NCI-H2029 treated with DMSO at 0.1 percent for 48 hours (cell line): ENCODE measurements at places on chromosomes 2 and 18.

GRCh38 chr2:239898292-239898925 lies 126.7 kb downstream of the NDUFA10 start:
- DNase-seq, result no peak

GRCh38 chr18:68757126-68757525 lies 40.8 kb upstream of the CCDC102B start:
- DNase-seq, result no peak

DNA sequence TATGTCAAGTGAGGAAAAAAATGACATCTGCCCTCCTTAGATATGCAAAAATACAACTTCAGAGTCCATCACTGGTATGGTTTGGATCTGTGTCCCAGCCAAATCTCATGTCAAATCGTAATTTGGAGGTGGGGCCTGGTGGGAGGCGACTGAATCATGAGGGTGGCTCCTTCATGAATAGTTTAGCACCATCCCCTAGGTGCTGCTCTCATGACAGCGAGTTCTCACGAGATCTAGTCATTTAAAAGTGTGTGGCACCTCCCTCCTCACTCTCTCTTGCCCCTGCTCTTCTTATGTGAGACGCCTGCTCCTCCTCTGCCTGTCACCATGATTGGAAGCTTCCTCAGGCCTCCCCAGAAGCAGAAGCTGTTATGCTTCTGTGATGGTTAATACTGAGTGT lies 5.9 kb upstream of the PSMA8 start:
- no peak for DNase-seq

DNA sequence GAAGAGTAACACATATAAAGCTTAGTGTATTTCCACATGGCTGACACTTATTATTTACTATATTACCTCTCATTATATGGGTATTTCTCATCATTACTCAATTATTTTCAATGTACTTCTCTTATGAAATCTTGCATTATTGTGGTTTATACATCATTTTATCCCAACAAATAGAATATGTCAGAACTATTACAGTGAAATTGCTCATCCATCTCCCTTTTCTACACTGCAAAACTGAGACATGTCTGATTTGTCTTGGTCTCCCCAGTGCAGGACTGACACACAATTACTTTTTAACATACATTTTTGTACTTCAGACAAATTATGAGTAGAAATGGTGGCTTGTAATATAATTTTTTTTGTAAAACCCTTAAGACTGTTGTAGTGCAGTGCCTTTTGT lies 600.9 kb downstream of the PLCL1 start:
- no peak for DNase-seq

DNA sequence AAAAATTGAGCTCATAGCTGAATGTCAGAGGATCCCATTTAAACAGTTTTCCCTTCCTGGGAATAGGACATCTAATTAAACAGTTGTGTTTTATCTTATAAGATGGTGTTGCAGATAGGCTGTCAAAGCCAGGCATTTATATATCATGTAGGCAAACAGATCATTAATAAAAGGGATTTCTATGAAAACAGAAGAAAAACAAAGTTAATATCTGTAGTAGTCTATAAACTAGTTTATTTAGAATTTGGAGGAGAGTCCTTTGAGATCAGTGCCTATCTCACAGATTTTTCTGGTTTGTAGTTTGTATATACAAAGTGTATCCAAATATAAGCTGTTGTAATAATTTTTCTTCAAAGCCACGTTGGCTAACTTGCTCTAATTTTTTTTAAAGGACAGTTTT lies 1738.2 kb upstream of the PIK3C3 start:
- DNase-seq, result no peak

- no peak for DNase-seq
Observed at GRCh38 chr18:52567360-52567759, 227.4 kb downstream of the DCC start.

DNA sequence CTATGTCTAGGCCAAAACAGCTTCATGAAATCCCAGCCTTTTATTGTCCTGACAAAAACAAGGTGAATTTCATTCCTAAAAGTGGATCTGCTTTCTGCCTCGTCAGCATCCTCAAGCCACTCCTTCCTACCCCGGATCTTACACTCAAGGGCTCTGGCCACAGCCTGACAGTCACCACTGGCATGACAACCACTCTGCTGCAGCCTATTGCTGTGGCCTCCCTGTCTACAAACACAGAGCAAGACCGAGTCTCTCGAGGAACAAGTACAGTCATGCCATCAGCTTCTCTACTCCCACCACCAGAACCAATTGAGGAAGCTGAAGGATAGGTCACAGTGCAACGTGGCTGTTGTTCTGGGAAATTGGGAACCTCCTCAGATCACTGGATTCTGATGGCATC lies 106.1 kb downstream of the ICA1L start:
- no peak for DNase-seq

DNA sequence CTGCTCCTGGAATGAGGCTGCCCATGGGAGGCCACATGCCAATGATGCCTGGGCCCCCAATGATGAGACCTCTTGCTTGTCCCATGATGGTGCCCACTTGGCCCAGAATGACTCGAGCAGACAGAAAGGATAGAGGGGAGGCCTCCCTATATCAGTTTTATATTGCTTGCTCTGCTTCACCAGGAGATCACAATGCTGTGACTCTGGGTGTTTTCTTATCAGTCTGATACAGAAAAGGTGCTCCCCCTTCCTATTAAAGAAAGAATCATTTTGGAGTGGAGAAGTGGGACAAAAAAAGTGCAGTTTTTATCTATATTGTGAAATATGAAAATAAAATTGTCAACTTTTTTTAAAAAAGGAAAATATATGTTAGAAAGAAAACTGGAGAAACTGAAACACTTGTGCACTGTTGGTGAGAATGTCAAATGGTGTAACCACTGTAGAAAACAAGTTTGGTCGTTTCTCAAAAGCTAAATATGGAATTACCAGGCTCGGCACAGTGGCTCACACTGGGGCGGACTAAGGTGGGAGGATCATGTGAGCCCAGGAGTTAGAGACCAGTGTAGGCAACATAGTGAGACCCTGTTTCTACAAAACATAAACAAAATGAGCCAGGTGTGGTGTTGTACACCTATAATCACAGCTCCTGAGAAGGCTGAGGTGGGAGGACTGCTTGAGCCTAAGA lies 21.8 kb downstream of the LPIN2 start:
- DNase-seq, result no peak

- no peak for DNase-seq
Observed at GRCh38 chr2:148926291-148926961, 51.4 kb downstream of the KIF5C start.

DNA sequence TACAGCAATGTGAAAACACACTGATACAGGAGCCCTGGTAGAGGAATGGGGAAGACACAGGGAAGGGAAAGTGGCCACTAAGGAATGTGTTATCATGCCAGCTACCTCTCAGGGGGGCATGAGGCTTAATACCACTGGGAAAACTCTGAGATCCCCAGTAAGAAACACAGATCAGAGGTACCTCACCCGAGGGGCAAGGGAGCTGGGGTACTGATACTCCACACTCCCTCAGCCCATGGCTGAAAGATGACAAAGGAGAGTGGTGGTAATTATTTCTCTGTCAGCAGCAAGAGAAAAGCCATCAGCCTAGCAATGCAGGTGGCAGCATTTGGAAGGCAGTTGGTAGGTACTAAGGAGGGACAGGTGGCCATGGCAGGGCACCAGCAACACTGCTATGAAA lies 434.8 kb downstream of the NBAS start:
- no peak for DNase-seq

GRCh38 chr2:207397917-207398655 lies 131.7 kb upstream of the CREB1 start:
- no peak for DNase-seq

- DNase-seq, result no peak
Observed at GRCh38 chr2:168490015-168490874, 34.2 kb downstream of the CERS6 start.

DNA sequence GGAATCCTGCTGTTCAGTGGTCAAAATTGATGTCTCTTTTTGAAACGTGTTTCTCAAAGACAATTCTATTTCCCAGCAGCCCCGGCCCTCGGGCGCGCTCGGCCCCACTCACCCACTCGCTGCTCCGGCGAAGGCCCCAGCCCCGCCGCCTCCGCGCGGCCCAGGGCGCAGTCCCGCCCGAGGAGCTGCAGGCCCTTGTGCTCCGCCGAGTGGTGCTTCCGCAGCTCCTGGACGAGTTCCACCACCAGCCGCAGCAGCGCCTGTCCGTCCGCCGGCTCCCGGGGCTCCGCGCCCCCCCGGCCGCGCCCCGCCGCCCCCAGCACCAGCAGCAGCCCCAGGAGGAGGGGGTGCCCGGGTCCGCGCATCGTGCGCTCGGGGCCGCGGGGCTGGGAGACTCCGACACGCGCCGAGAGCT lies 413 bp downstream of the ALKAL2 start:
- DNase-seq, result no peak
